Activated CD4-positive, alpha-beta T cell treated with anti-CD3 and anti-CD28 coated beads for 24 hours (primary cell): ENCODE measurements at places on chromosomes 1 and 21.
A peak's percentile ranks its signal among the peaks of the same experiment; 100 is the strongest.

GRCh38 chr1:57866998-57867397 lies 443.1 kb upstream of the DAB1 start:
- DNase-seq, result no peak

DNA sequence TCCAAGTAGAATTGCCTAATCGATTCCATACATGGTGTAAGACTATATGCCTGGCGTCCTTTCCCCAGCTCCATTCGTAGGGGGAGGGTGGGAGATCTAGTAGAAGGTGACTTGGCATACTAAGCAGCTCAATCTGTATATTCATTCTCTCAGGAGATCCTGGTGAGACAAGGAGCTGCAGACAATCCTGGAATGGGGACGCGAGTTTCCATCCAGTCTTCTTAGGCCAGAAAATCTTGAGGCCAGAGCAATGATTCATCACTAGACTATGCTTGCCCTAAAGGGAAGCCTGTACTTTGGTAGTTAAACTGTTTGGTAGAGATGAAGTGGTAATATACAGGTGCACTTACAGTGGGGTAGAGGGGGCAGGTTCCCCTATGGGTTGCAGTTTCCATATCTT lies 468.7 kb downstream of the ADGRL2 start:
- no peak for DNase-seq

GRCh38 chr21:41973861-41974751 lies 20.3 kb upstream of the C2CD2 start:
- no peak for DNase-seq

GRCh38 chr1:231241750-231242149 lies 738 bp downstream of the GNPAT start:
- peak; percentile 1 for DNase-seq

GRCh38 chr1:168430321-168430720 lies 113.5 kb downstream of the XCL2 start:
- no peak for DNase-seq
